ENCODE measurements at places on chromosomes 1 and 21.

GRCh38 chr1:9391620-9392019, 98.9 kb downstream of the SPSB1 start:
- DNase-seq, result no peak

GRCh38 chr1:239263801-239264200, 122.6 kb upstream of the CHRM3 start:
- no peak for DNase-seq

- DNase-seq, result no peak
Measured at GRCh38 chr1:16017461-16018303, at the start of gene HSPB7. HSPB7 (minus strand) TSS chr1:16018043; CDS start chr1:16017963, 80 bp downstream.

DNA sequence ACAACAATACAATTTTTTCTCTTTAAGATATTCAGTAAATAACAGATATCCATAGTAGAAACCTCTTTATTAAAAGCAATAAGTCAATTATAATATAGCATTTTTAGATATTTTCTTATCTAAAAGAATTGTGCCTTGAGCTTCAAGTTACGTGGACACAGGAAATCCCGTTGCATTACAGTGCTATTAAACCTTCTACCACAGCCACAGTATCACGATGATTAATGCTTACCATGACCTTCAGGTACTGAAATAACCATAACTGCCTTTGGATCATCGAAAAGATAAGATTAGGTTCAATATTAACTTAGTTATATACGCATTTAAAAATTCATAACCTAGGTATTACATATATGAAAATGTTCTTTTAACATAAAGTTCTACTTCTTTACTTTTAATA, 17.9 kb downstream of the B3GALNT2 start:
- DNase-seq, result no peak

- no peak for DNase-seq
Measured at GRCh38 chr1:180130651-180131050, 24.0 kb upstream of the QSOX1 start.

DNA sequence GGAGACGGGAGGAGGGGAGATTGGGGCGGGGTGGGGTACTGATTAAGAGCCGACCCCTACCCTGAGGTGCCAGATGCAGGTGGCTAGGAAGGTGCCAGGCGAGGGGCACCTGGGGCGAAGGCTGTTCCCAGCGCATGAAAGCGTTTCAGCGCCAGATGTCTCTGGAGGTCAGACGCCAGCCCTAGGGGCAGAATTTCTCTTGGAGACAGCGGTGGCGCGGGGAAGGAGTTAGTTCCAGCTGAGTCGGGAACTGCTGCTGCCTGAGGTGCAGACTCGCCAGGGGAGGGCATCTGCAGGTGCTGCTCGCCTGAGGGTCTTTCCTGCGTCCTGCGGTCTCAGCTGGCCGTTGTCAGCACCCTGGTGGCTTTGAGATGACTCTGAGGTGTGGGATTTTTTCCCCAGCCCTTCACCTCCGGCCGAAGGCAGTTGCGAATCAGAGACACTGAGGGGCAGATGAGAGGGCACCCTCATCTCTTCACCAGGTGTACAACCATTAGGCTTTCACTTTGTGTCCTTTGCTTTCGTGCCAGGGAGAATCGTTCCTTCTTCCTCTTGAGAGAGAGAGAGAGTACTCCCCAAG, 539 bp downstream of the CGN start:
- no peak for DNase-seq

- DNase-seq, result peak; percentile 26
Measured at GRCh38 chr1:25740071-25740470, 59.9 kb upstream of the SELENON start.

DNA sequence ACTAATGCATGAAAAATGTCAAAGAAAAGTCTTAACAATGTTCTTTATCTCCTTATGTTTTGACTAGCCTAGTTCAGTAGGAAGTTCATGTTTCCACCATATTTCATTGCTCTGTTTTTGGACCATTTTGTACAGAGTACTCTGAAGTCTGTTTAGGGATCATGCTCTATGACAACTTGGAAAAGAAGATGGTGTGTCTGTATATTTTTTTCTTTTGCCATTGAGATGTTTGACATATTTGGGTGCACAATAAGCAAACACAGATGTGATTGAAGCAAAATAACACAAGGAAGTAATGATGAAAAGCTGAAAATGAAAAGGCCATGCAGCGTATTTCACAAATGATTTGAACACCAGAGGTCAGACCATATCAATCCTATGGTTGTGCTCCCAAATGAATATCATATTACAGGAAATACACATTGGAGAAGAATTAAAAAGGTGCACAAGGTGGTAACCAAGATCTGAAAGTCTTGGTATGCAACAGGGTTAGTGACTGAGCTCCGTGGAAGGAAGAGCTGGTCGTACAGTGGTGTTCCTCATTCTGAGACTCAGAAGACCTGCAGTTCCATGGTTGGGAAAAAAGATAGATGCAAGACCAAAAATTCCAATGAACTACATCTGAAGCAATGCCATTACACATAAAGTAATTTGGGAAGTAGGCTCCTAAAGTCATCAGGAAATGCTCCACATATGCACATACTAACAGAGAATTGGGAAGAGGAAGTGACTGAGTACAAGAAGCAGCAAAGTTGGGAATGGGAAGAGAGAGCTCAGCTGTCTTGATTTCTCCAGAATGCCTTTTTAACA, 463.5 kb downstream of the LMO4 start:
- no peak for DNase-seq

DNA sequence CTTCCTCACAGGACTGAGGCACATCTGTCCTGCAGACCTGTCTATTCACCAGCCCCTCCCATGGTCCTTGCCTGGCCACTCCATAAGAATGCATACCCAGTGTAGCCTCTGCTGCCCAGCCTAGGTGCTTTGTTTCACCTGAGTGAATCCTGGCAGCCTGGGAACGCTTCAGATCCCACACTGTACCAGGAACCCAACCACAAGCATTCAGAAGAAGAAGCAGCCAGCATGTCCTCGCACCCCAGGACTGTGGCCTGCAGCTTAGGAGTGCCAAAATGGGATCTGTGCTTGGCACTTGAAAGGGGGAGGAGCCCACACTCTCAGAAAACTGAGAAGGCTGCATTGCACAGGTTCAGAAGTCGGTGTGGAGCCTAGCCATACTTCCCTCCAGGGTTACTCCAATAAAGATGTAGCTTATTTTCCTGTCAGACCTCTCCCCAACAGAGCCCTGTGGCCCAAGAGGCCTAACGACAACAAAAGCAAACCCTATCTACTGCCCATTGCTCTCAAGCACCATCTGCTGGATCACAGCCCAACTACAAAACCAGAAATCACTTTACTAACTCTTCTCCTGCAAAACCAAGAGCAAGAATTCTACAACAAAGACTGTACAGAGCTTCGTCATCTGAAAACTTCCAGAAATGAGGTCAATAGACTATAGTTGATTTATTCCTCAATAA, 923.1 kb upstream of the NEGR1 start:
- DNase-seq, result peak; percentile 48

- no peak for DNase-seq
Measured at GRCh38 chr1:54428837-54429518, 22.8 kb upstream of the SSBP3 start.

GRCh38 chr1:221634606-221635005, 107.3 kb downstream of the DUSP10 start:
- DNase-seq, result no peak

GRCh38 chr1:94651076-94651475, 109.5 kb upstream of the F3 start:
- DNase-seq, result no peak

DNA sequence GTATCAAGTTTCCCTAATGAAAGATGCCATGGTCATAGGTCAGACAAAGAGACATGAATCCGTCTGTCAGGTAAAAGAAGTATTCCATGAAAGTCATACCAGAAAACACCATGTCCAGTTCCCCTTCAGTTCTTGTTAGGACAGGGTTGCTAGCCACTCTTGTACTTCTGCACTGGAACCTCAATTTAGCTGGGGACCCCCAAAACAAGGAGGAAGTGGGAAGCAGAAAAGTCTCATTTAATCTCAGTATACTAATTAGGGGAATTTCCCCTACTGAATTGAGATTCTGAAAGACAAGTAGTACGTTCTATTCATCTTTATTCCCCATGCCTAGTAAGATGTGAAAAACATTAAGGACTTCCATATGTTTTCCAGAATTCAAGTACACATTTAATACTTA, 1289.9 kb upstream of the B3GALT2 start:
- DNase-seq, result no peak

- no peak for DNase-seq
Measured at GRCh38 chr1:84611091-84611490, 36.9 kb upstream of the CTBS start.

DNA sequence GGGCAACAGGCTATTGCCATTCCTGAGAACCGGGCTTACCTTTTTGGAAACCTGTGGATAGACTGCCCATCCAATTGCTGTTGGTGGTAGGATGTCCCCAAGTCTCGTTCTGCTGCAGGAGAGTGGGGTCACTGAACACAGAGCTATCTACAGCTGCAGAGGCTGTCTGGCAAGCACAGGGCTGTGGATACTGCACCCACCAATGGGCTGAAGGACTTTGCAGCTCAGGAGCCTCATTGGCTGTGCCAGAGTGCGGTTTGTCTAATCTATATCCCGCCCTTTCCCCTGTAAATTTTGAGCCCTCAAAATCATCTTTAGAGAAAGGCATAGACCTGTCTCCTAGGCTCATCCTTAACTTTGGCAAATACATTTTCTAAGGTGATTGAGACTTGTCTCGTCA, 15.3 kb downstream of the RNF187 start:
- no peak for DNase-seq

DNA sequence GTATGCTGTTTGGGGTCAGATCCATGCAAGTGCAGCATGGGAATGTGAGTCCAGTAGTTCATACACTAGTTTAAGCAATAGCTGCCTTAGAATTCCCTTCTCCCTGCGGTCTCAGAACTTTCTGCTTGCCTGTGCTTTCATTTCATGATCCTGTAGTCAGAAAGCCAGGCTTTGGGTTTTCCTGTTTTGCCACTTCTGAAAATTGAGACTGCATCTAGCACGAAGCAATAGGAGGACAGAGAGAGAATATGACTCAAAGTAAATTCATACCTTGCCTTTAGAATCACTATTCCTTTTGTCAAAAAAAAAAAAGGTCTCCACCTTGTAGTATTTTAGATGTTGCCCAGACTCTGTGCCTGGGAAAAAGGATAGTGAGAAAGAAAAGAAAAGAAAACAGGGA, 161.2 kb upstream of the SNX7 start:
- DNase-seq, result no peak

- no peak for DNase-seq
Measured at GRCh38 chr1:167442142-167442848, 76.0 kb downstream of the CD247 start.

- no peak for DNase-seq
Measured at GRCh38 chr1:41056907-41057306, 35.4 kb upstream of the SLFNL1 start.

DNA sequence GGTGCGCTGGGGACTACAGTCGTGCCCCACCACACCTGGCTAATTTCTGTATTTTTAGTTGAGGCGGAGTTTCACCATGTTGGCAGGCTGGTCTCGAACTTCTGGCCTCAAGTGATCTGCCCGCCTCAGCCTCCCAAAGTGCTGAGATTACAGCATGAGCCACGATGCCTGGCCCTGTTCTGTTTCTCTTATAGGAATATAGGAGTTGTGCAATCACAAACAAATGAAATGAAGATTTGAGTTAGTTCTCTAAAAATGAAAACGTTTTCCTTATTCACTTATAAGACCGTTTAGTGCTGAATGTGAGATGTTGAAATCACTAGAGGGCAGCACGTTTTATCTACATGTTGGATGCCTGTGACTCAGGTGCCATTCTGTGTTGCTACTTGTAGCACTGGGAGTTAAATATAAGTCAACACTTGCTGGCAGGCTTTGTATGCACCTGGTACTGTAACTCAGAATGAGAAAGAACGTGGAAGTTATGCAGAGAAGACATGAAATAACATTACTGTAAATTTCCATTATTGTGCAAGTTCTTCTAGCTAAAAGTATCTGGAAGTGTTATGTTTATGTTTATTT, 45.8 kb downstream of the MIGA1 start:
- DNase-seq, result no peak

- no peak for DNase-seq
Measured at GRCh38 chr1:7455796-7456721, 315.0 kb upstream of the VAMP3 start.

DNA sequence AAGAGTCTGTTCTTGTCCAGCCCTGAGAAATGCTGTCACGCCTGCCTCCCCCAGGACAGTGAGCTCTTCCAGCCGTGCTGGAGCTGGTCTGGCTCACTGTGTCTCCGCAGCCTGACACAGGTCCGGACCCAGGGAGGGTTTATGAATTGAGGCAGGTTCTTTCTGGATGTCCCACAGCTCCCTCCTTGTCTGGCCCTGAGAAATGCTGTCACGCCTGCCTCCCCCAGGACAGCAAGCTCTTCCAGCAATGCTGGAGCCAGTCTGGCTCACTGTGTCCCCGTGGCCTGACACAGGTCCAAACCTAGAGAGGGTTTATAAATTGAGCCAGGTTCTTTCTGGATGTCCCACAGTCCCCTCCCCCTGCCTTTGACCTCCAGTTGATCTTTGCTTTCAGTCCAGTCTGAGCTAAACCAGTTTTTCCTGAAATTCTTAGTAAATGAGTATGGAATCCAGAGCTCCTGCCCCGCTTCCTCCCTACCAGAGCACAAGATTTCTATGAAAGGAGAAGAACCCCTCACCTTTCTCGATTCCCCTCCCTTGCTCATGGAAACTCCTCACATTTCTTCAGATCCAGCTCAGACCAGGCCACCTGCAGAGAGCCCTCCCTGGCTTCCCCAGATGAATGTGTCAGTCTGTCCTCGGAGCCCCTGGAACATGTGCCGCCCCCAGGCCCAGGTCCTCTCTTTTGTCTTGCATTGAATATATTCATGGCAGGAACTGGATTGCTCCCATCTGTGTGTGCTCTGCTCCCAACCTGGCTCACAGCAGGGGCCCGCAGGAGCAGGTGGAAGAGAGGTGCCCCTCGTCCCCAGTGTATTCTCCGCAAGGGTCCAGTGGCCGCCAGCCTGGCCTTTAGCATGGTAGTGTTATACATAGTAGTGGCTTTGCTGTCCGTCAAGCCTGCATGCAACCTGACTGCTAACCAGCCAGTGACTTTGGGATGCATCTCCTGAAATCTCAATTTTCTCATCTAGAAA, 116.3 kb downstream of the EPHB2 start:
- no peak for DNase-seq

DNA sequence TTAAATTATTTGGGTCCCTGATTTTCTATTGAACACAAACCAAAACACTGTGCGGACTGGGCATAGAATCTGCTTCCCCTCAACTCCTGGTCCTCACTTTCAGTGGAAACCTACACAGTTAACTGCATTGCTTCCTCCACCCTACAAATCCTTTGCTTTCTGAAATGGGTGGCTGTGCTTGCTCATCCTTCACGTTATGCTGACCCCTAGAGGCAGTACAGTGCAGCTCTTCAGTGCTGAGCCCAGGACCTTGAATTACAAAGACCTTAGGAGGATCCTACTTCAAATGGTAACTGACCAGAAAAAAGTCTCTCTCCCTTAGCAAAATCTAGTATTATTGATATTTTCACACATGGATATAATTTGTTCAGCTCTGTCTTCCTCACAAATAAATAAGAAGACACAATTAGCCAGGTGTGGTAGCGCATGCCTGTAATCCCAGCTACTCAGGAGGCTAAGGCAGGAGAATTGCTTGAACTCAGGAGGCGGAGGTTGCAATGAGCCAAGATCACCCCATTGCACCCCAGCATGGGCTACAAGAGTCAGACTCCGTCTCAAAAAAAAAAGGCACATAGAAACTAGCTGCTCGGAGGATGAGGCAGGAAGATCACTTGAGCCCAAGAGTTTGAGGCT, 63.4 kb upstream of the L1TD1 start:
- DNase-seq, result no peak
